ENCODE measurements at places on chromosomes 6 and 20.

- no peak for DNase-seq
These were observed 351 bp downstream of the AURKA start for GRCh38 chr20:56391596-56392131.

GRCh38 chr20:23138226-23138625 lies 52.1 kb upstream of the CD93 start:
- no peak for DNase-seq

DNA sequence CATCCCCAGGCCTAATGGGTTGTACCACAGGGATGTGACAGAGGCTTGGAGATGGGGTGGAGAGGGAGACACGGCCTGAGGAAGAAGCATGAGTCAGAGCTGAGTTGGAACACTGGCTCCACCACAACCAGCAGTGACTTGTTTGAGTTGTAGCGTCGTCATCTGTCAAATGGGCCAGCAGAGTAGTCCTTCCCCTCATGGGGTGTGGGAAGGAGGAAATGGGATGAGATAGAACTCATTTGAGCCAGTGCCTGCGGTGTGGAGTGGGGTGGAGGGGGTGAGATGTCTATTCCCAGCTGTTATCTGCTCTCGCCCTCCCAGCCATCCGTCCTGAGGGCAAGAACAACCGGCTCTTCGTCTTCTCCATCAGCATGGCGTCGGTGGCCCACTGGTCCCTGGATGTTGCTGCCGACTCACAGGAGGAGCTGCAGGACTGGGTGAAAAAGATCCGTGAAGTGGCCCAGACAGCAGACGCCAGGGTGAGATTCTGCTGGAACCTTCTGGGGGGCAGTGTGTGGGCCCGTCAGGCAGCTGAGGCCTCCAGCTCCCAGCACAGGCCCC lies 32.5 kb downstream of the PLCG1 start:
- DNase-seq = no peak

DNA sequence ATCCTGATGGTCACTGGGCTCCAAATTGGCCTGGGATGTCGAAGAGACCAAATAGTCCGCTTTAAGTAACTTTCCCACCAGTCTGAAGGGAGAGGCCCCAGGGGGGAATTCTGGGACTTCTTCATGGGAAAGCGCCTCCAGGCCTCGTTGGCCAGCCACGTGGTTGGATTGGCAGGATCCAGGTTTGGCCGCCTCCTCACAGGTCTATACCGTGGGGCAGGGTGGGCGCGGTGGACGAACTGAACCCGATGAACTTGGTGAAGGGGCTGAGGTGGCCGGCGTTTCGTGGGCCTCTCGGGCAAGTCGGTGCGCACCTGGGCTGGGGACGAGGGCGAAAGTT lies 297 bp downstream of the POM121L2 start:
- no peak for DNase-seq

DNA sequence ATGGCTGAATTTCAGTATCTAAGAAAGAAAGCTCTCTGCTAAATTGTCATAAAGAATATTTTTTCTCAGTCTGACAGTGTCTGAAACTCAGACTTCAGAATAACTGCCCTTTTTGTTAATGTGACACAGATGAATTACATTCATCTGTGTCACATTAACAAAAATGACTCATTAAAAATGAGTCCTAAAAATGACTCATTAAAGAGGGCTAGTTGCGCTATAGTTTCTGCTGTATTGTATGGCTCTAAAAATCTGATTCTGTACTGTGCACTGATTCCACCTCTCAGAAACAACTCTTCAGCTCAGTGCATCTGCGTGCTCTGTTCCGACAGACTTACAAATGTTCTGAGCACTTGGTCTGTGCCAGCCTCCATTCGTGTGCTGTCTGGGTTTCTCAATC lies 15.0 kb downstream of the RNF114 start:
- no peak for DNase-seq

DNA sequence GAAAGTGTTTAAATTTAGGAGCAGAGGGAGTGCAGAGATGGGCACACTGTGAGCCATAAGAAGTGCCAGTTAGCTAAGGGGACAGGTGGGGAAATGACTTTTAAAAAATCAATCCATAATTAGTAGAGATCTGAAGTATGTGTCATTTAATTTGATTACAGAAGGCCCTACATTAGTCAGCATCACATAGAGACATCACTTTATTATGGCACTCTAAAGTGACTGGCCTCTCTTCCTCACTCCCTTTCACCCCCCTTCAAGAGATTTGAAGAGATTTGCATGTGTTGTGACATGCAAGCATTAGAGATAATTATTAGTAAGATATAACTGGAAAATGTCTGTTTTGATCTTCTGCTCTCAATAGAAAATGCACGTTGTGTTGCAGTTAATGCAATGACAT lies 86.7 kb downstream of the SLX4IP start:
- DNase-seq = no peak

DNA sequence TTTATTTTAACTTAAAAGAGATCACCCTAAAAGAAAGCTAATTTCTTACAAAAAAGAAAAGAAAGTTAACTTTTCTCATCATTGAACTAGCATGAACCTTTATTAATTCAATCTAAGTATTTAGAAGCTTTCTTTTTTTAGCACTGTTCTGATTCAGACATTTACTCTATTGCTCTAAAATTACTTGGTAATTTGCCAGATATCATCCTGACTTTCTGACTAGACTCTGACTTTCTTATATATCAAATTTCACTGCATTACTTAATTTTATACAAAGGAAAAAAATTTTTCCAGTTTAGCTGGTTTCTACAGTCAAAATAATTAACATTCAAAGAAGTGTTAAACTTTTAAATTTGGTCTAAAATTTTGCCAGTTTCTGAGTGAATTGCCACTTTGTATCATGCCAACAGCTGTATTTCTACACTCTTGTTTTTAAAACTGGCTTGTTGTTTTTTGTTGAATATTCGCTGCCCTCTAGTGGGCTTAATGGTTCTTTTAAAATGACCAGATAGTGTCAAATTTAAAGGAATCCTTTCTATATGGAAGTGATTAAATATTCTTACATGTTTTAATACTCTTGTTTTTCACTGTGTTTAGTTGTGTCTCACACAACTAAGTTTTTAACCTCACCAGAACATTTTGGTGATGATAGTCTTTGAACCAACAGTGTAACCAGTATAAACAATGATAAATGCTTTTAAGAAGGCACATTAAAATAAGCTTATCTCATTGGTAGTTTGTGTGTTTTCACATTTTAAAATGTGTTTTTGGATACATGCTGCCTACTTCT lies 102.0 kb downstream of the POPDC3 start:
- DNase-seq = peak; percentile 41

GRCh38 chr6:107743311-107743710 lies 80.8 kb downstream of the SCML4 start:
- no peak for DNase-seq

DNA sequence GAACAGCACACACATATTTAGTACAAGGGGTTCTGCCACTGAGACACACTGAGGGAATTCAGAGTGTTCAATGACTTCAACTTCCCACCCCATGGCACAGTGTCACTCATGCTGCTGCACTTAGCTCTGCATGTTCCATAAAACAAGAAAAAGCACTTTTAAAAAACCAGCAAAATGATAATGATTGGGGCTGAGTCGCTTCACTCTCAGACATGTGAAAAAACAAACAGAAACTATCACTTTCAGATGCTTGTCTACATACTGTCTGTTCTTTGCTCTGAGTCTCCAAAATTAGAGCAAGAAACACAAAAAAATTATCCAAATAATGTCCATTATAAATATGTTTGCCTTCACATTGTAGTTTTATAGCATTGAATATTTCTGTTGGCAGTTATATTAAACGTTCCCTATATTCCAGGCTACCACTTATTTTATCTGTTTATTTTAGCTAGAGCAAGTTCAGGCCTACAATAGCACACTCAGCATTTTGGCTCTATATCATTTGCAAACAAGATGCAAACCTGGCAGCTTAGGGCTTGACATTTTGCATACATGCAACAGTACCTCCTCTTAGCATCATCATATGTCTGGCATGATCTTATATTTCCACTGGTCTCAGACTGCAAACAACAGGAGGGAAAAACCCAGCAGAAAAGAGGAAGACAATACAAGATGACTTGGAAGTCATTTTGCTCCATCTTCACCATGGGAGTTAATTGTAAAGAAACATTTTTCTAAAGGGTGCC lies 398.8 kb downstream of the HACE1 start:
- DNase-seq = no peak

GRCh38 chr6:166862978-166863530 lies 93.3 kb downstream of the RNASET2 start:
- no peak for DNase-seq

GRCh38 chr6:73713426-73714147 lies 17.6 kb downstream of the CD109 start:
- peak; percentile 89 for DNase-seq

GRCh38 chr6:143974089-143974488 lies 34.0 kb downstream of the PLAGL1 start:
- DNase-seq = no peak

GRCh38 chr6:72419966-72420365 lies 201.9 kb upstream of the KCNQ5 start:
- DNase-seq = no peak

DNA sequence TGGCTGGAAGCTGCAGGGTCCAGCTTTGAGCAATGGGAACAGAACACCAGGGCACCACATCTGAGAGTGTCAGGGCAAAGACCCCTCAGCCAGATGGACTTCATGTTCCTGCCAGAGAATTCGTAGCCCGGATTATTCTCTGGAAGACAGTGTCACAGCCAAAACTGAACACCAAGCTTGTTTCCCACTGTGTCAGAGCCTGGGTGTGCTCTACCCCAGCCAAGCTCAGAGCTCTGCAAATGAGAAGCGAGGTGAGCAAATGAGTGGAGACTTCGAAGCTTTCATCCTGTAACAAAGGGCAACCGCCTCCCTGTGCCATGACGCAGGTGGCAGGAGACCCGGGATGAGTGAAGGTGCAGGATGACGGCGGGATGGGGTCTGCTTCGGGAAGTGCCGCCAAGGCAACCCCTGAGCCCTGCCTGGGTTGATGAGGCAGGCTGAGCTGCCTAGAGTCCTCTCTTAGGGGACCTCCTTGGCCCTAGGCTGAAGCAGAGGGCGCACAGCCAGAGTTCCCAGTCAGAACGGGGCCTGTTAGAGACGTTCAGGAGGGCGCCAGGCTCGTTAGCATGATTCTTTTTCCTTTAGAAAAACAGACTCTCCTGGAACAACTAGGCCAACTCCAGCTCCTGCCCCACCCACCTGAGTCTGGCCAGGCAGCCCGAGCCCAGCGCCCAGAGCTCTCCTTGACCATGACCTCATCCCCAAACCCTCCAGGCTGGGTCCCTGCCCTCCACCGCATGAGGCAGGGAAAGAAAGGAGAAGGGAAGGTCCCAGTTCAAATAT lies 187.7 kb downstream of the SOD2 start:
- no peak for DNase-seq

DNA sequence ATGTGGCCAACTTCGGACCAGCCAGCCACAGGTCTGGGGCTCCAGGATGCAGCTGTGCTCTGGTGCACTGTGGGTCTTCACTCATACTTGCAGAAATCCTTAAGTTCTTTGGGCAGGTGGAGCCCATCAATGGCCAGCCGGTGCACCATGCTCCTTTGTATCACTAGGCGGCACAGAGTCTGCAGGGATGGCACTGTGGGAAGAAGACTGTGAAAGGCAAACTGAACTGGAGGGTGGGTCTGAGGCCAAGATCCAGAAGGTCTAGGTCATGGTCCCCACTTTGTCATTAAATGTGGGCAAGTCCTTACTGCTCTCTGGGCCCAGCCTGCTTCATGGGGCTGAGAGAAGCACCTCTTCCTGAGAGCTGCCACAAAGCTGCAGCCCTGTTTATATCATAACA lies 1.3 kb upstream of the SPATA25 start:
- no peak for DNase-seq

DNA sequence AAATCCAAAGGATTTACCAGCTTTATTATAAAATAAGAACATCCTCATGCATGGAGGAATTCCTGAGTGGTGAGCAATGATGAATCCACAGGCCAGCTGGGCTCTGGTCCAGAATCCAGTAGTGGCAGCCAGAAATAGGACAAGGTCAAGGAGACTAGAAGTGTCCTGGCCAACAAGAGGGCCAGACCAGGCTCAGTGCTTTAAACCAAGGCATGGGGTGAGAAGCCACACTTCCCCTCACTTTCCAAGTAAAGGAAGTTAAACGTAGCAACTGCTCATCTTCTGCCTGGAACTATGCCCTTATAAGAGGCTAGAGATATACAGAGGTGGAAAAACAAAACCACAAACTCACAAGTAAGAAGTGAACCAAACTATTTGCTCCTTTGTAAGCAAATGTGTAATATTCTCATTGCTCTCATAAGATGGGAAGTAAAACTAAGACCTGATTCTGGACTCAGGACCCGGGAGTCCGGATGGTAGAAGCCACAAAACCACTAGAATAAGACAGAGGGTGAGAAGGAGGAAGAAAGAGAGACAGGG lies 253.2 kb downstream of the UST start:
- no peak for DNase-seq

- DNase-seq = no peak
These were observed 195.7 kb upstream of the KCNK16 start for GRCh38 chr6:39518221-39518620.

DNA sequence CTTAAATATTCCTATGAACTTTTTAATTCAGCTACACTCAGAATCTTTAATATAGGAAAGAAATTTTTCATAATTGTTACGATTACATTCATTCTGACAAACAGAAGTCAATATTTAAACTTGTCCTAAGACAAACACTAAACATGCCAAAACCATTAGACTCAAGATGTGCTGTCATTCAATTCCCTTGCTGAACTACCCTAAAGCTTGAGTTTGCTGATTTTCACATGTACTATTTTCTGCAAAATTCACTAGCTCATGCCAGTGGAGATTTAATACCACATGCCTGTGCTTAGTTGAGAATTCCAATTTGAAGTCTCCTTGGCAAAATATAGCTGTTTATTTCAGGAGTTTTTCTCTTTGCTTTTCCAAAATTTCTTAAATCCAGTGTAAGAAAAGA lies 448.0 kb downstream of the COL12A1 start:
- no peak for DNase-seq
